ENCODE measurements at places on chromosomes 2 and 18.

GRCh38 chr2:132881546-132881945, 211.5 kb upstream of the LYPD1 start:
- no peak for DNase-seq

DNA sequence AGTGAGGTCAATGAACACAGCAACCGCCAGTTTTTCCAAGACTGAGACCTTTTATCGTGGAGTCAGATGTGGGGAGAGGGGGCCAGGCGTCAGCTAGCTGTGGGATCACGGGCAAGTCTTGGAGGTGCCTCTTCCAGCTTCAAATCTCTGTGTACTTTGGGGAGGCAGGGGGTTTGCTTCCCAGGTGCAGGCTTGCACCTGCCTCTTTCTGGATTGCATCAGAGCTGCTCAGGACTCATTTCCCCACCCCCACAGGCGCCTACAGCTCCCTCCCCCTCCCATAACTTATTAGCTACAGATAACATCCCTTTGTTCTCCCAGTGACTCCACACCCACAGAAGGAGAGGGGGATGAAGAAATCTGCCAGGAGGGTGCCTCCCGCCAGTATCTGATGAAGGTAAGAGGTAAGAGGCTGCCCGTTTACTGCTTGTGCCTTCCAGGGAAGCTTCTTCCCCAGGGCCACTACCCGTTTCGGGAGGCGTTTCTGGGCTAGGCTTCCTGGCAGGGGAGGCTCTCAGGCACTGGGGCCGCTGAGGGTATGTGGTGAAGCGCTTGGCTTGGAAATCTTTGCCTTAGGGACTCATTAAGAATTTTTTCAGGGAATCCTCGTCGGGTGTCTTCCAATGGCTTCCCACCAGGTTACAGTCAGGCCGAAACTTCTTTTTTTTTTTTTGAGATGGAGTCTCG, 18.8 kb upstream of the MRPL33 start:
- no peak for DNase-seq

DNA sequence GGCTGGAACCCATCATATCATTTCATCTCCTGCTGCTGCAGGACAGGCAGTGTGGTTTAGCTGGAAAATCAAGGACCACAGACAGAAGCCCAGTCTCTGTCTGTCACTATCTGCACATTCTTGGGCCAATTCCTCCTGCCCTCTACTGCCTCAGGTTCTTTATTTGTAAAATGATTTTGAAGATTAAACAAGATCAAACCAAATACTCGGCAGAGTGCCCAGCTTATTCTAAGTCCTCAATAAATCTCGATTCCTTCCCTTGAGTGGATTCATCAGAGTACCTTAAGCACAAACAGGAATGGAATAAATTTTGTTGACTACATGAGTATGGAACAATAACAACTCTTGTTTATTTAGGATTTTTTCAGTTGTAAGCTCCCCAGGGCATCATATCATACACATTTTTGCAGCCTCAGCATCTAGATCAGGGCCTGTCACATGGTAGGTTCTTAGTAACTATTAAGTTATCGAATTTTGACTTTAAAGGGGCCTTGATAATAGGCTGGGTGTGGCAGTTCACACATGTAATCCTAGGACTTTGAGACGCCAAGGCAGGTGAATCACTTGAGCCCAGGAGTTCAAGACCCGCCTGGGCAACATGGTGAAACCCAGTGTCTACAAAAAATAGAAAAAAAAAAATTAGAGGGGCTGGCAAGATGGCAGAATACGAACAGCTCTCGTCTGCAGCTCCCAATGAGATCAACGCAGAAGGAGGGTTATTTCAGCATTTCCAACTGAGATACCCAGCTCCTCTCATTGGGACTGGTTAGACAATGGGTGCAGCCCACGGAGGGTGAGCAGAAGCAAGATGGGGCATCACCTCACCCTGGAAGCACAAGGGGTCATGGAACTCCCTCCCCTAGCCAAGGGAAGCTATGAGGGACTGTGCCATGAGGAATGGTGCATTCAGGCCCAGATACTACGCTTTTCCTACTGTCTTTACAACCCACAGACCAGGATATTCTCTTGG, 11.1 kb downstream of the RHOB start:
- no peak for DNase-seq

GRCh38 chr18:21444465-21445212, 155.9 kb downstream of the ESCO1 start:
- peak; percentile 50 for DNase-seq

DNA sequence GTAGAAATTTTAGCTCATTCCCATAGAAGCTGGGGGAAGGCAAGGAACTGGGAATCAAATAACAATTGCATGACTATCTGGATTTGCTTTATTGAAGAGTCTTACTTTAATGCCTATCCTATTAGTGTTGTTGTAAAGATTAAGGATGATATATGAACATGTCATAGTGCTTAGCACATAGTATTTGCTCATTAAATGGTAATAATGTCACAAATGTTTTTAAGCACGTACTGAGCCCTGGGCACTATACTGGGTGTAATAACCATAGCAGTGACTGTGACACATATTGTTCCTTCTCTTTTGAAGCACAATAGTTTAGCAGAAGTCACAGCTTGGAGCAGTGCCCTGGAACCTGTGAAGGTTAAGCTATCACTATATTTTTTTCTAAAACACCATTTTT, 47.2 kb upstream of the DTNB start:
- DNase-seq = no peak

GRCh38 chr18:75226956-75227316, 16.3 kb downstream of the TSHZ1 start:
- no peak for DNase-seq

- DNase-seq = peak; percentile 28
These were observed 70.8 kb upstream of the NOSTRIN start for GRCh38 chr2:168731616-168732015.

- peak; percentile 64 for DNase-seq
These were observed 22.1 kb upstream of the TCF7L1 start for GRCh38 chr2:85110991-85111560.

GRCh38 chr2:232487385-232488096, at the start of gene ECEL1:
Gene ECEL1 (minus strand): TSS chr2:232487834. CDS start chr2:232486653, 1,181 bp downstream.
- DNase-seq = no peak

DNA sequence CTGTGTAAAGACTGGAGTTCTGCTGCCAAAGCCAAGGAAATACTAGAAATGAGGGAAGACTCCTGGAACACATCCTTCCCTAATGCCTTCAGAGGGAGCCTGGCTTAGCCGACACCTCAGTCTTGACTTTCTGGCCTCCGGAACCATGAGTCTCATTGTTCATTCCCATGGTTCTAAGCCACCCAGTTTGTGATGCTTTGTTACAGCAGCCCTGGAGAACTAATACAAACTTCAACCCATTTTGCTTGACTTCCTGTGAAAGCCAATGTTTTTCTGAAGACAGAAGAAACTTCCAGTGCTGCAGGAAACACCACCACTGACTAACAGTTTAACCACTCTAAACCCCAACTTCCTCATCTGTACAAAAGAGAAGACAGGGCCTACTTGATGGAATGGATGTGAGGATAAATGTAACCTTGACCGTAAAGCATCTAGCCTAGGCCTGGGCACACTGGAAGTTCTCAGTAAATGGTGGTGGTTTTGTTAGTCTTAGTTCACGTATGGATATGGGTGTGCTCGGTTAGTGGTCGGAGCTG, 85.9 kb upstream of the RFX8 start:
- no peak for DNase-seq

DNA sequence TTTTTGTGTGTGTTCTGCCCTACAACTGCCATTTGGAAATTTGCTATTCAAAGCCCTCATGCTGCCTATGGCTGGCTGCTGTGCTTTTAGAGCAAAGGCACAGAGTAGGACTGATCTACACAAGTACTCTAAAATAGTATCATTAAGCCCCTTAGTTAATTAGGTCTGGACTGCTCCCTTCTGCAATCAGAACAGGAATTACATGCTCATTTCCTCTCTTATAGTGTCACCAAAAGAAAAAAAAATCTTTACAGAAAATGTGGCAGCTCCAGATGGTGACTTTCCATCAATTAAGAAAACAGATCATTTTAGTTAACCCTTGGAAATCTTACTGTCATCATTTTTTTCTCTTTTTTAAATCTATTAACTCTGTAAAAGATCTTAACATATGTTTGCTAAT, 337.5 kb downstream of the RIT2 start:
- DNase-seq = no peak

DNA sequence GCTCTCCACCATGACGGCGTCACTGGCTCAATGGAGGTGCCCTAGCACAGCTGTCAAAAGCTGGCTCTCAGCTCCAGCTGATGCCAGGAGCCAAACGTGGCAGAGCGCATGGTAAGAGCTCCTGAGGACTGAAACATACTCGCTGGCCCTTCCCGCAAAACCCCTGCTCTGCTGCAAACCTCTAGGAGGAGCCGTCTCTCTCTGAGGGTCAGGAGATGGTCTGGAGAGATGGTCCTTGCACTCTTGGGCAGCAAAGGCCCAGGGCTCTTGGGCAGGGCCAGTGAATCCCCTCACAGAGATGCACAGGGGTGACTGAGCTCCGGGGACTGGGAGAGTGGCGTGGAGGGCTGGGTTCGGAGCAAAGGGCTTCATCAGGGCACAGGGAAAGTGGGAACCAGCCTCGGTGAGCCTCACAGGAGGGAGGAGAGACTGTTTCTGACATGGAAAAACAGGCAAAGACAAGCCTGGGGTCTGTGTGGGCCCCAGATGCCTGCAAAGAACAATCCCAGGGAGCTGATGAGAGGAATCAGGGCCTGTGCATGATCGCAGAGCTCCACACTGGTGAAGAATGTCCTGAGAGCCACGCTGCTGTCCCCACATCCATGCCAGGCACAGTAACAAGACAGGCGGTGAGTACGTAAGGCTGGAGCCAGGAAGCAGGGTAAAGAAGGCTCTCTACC, 17.2 kb downstream of the SNORC start:
- no peak for DNase-seq

GRCh38 chr2:1674766-1675397, 69.4 kb downstream of the PXDN start:
- no peak for DNase-seq

- DNase-seq = no peak
These were observed 20.6 kb upstream of the SPTBN1 start for GRCh38 chr2:54435325-54436226.

DNA sequence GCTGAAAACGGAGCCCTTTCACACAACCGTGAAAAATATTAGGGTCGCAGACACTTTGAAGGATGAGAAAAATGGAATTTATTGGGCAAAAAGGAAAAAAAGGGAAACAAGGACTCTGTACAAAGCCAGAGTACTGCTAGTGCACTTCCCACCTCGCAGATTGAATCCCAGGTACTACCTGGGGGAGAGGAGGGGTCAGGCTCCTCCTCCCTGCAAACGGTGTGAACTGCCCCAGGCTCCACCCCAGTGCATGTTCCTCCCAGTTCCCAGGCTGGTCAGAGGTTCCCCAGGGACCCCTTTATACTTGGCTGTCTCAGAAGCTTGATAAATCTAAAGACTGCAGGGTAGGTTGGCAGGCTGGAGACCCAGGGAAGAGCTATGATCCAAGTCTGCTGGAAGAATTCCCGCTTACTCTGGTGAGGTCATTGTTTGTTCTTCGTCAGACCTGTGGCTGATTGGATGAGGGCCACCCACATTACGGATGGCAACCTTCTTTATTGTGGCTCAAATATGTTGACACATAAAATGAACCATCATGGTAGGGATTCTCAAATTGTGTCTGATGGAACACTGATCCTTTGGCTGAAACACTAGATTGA, 290.4 kb upstream of the POU3F3 start:
- no peak for DNase-seq

- DNase-seq = no peak
These were observed 39.8 kb upstream of the ASAP2 start for GRCh38 chr2:9166579-9167377.

DNA sequence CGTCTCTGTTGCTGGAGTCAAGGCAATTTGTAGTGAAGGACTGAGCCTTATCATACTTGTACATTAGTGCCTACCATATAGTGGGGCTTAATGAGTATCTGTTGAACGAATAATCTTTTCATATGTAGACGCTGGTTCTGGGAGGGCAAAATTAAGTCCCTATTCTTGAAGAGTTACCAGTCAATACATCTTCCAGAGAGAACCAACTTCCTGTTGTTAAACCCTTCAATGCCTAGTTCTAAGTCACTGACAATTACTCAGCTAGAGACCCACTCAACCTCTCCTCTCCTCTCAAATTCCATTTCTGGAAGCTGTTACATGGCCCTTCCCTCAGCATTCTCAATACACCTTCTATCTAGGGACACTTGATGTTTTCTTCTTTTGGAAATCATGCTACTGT, 1.1 kb upstream of the MOB4 start:
- DNase-seq = no peak

DNA sequence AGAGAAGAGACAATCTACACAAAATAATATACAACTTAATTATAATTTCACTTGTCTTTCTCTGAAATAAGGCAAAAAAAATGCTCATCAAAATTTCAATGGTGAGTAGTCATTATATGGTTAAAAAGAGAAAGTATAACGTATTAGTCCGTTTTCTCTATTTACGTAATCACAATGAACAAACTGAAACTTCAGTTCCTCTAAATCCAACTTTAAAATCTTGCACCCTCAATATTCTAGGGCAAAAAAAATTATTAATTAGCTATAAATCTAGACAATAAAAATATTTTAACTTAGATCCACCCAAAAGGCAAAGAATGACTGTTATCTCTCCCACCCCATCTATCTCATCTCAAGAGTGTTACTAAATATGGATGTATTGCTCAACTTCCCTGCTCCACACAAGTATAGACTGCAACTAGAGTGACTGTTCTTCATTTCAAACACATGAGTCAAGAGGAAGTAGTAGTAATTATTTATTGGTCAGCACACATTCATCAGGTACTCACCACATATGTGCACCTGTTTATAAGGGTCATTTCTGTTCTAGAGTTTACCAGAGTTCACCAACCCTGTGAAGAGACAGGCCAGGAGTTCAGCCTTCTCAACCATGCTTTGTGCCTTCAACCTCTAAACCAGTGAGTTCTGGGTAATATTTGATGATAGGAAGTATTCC, 36.4 kb downstream of the STK39 start:
- peak; percentile 92 for DNase-seq

GRCh38 chr2:111207851-111208250, 87.1 kb downstream of the BCL2L11 start:
- DNase-seq = no peak

GRCh38 chr2:176872406-176872805, 340.2 kb upstream of the HNRNPA3 start:
- no peak for DNase-seq

DNA sequence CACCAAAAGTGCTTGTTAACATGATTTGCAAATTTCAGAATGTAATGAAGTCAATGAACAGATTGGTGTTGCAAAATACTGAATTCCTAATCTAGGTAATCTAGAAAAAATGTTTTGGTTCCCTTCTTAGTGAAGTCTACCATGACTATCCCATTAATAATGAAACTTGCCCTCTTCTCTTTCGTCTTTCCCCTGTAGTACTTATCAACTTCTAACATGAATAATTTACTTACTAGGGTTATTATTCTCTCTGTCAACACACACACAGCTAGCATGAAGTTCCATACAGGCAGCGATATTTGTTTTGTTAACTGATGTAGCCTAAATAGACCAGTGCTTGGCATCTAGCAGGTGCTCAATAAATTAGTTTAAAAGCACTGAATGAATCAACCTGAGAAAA, 160.2 kb downstream of the NCK2 start:
- DNase-seq = no peak

GRCh38 chr2:134621939-134622705, 96.7 kb downstream of the TMEM163 start:
- no peak for DNase-seq

Measured in fibroblast of skin of right biceps (primary cell).